MM.1S (cell line): ENCODE measurements at places on chromosomes 6 and 20.
A peak's percentile ranks its signal among the peaks of the same experiment; 100 is the strongest.

GRCh38 chr6:71229477-71229876 lies 59.1 kb upstream of the OGFRL1 start:
- H3K36me3 ChIP-seq: no peaks in the 10 kb centered on the region
- no peak overlapping the region for H3K4me3 ChIP-seq
- no peak overlapping the region for H3K27ac ChIP-seq
- no peaks in the 10 kb centered on the region for H3K27me3 ChIP-seq
- H3K4me1 ChIP-seq: no peaks in the 10 kb centered on the region

GRCh38 chr6:56938649-56939191 lies 16.2 kb upstream of the BEND6 start:
- H3K4me1 ChIP-seq: no peaks in the 10 kb centered on the region
- H3K4me3 ChIP-seq: no peak overlapping the region
- H3K27ac ChIP-seq: no peak overlapping the region
- DNase-seq: no peak
- H3K27me3 ChIP-seq: no peaks in the 10 kb centered on the region
- H3K36me3 ChIP-seq: no peaks in the 10 kb centered on the region

GRCh38 chr6:12527339-12527738 lies 189.2 kb upstream of the PHACTR1 start:
- no peak overlapping the region for H3K4me3 ChIP-seq
- H3K36me3 ChIP-seq: no peaks in the 10 kb centered on the region
- H3K27me3 ChIP-seq: no peaks in the 10 kb centered on the region
- no peak overlapping the region for H3K27ac ChIP-seq

DNA sequence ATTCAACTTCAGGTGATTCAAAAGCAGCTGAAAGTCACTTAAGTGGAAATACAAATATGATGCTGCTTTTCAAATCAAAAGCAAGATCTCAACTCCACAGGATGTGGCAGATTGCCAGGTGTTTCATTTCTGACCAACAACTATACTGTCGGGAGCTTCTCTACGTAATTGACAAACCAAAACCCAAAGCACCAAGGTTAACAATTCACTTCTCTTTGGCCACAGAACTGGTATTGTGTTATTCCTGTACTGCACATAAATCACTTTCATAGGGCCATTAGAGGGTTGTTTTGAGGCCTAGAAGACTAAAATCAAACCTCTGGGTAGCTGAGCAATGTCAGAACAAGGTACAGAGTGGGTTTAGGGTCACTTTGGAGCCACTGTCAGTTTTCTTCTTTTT lies 169.7 kb downstream of the HAO1 start:
- H3K4me3 ChIP-seq: no peak overlapping the region
- H3K27me3 ChIP-seq: no peaks in the 10 kb centered on the region
- H3K4me1 ChIP-seq: peaks cover 13% of the 10 kb centered on the region

DNA sequence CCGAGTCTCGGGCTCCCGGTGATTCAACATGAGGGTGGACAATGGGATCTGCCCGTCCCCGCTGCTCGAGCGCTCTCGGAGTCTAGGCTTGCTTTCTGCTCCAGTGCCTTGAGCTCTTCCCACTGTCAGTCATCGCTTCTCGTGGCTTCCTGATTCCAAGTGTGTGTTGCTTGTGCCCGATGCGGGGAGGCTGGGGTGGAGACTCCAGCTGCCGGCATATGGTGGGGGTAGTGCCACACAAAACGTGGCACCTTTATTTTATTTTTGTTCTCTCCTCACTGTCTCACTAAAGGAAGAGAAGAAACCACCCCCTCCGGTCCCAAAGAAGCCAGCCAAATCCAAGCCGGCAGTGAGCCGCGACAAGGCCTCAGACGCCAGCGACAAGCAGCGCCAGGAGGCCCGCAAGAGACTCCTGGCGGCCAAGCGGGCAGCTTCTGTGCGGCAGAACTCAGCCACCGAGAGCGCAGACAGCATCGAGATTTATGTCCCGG lies 14.8 kb upstream of the MYL9 start:
- DNase-seq: no peak
- no peaks in the 10 kb centered on the region for H3K27me3 ChIP-seq
- H3K36me3 ChIP-seq: no peaks in the 10 kb centered on the region
- no peak overlapping the region for H3K27ac ChIP-seq

GRCh38 chr6:134992155-134992554 lies 42.3 kb upstream of the ALDH8A1 start:
- H3K4me3 ChIP-seq: no peak overlapping the region
- no peaks in the 10 kb centered on the region for H3K27me3 ChIP-seq
- peaks cover 20% of the 10 kb centered on the region for H3K4me1 ChIP-seq
- no peak for DNase-seq
- no peak overlapping the region for H3K27ac ChIP-seq

DNA sequence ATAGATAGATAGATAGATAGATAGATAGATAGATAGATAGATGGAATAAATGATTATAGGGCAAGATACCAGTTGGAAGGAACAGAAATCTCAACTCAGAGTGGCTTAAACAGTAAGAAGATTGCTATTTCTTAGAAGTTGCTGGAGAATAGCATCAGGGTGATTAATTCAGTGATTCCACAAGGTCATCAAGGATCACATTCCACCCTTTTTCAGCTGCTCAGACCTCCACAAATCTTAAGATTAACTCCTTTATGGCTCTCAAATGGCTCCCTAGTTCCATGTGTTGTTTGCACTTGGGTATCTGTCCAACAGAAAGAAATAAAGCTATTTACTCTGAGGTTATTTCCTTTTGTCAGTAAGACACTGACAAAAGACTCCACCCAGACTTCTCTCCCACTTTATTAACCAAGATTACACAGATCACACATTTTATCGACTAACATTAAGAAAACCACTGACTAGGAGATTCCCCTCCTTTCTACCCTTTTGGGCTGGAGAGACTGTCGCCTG lies 68.3 kb upstream of the KIF16B start:
- H3K27me3 ChIP-seq: no peaks in the 10 kb centered on the region
- no peaks in the 10 kb centered on the region for H3K36me3 ChIP-seq
- no peak overlapping the region for H3K4me3 ChIP-seq
- H3K27ac ChIP-seq: no peak overlapping the region
- no peak for DNase-seq

DNA sequence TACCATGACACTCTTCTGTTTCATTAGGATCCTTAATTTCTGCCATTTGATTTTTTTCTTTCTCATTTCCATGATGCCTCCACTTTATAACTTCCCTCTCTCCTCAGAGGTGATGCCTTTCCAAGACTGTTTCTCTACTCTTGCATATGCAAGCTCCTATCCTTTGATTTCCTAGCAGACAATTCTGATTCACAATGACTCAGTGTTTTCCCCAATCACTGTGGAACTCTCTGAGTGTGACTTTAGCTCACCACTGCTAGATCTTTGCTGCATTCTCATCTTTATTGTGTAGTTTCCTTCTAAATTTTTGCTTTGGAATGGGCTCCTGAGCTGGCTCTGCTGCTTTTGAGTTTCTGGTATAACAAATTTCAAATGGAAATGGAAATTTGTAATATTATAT lies 184.9 kb downstream of the TINAG start:
- no peak overlapping the region for H3K27ac ChIP-seq
- no peaks in the 10 kb centered on the region for H3K27me3 ChIP-seq
- no peak for DNase-seq
- no peaks in the 10 kb centered on the region for H3K36me3 ChIP-seq
- H3K4me1 ChIP-seq: no peaks in the 10 kb centered on the region
- no peak overlapping the region for H3K4me3 ChIP-seq

DNA sequence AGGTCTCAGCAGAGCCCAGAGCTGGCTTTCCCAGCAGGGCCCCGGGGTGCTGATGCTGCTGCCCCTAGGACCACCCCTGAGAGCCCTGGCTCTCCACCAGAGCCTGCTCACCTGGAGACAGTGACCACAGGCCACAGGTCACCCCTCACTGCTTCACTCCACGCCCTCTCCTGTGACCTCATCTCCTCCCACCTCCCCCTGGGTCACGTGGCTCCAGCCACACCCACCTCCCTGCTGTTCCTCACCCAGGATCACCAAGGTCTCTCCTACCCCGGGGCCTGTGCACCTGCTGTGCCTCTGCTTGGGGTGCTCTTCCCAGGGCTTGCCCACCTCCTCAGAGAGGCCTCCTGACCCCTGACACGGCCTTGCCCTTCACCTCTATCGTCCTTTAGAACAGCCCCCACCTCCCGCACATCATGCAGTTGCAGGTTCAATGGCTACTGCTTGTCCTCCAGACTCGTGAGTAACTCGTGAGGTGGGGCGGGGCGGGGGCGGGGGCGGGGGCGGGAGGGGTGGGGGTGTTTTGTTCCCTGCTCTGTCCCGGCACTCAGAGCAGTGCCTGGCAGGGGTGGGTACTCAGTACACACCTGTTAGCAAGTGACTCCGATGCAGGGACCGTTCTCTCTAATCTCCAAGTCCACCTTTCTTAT lies 468.0 kb downstream of the PREX1 start:
- peaks cover 13% of the 10 kb centered on the region for H3K4me1 ChIP-seq
- H3K36me3 ChIP-seq: no peaks in the 10 kb centered on the region
- no peaks in the 10 kb centered on the region for H3K27me3 ChIP-seq
- peak; percentile 74 for DNase-seq
- H3K4me3 ChIP-seq: peak overlapping the region; percentile 72

DNA sequence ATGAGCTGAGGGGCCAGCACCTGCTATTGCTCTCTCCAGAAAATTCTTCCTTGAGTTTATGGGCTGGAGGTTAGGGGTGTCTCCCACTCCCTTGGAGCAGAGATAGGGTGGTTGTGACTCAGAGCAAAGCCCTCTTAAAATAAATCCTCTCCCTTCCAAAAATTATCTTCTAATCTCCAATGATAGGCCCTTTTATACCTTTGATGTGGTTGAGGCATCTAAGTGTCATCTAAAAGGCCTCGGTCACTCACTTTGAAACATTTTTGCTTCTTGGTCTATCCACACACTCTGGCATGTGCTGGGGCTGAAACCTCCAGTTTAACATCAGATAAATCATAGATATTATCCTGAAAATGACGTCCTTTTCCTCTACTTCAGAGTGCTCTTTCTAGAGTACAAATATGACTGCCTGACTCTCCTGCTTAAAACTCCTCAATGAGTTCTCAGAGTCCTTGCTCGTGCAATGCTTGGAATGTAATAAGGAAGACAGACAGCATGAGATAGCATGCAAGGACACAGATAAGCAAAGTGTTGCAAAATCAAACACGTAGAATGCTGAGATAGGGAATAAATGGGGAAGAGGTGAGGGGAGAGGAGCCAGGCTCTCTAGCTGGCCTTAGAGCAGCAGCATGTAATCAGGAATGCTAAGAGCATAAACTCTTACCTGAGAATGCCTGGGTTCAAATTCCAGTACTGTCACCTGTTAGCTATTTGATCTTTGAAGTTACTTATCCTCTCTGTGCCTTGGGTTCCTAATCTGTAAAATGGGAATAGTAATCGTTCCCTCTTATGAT lies 374.1 kb upstream of the CITED2 start:
- H3K27me3 ChIP-seq: no peaks in the 10 kb centered on the region
- no peaks in the 10 kb centered on the region for H3K36me3 ChIP-seq
- no peaks in the 10 kb centered on the region for H3K4me1 ChIP-seq
- no peak for DNase-seq

DNA sequence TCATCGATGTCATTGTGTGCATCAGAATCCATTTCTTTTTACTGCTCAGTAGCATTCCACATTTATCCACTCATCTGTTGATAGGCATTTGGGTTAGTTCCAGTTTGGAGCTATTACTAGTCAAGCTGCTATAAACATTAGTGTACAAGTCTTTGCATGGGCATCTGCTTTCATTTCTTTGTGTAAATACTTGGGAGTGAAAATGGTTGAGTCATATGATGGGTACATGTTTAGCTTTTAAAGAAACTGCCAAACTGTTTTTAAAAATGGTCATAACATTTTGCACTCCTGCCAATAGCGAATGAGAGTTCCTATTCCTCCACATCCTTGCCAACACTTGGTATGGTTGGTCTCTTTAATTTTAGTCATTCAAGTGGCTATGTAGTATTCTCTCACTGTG lies 21.2 kb upstream of the SLC22A2 start:
- no peaks in the 10 kb centered on the region for H3K36me3 ChIP-seq
- H3K4me1 ChIP-seq: no peaks in the 10 kb centered on the region
- no peak for DNase-seq
- H3K27me3 ChIP-seq: no peaks in the 10 kb centered on the region
- H3K27ac ChIP-seq: no peak overlapping the region
- H3K4me3 ChIP-seq: no peak overlapping the region

GRCh38 chr6:81487489-81487888 lies 265.0 kb downstream of the TENT5A start:
- H3K4me3 ChIP-seq: no peak overlapping the region
- DNase-seq: no peak
- H3K4me1 ChIP-seq: no peaks in the 10 kb centered on the region
- H3K27me3 ChIP-seq: no peaks in the 10 kb centered on the region
- H3K36me3 ChIP-seq: no peaks in the 10 kb centered on the region

DNA sequence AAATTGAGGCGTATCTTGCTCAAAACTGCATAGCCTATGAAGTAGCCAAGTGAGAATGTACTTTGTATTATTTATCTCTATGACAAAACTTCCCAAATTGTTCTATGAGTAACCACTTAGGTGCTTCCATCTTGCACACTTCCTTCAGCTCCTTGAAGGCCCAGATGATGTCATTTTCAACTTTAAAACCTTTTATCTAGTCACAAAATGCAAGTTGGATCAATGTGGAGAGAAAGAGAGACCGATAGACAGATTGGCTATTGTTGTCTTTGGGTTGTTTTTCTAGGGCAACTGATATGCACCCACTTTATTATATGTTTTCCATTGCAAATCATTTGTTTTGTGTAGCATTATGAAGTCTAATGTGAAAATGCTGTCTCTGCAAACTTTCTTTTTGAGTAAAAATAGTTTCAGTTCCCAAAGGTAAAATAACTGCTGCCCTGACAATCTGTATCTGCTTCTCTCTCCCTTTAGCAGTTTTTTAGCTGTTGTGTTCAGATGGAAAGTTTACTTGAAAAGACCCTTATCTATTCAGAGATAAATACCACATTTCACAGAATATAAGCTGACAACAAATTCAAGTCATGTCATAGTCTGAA lies 73.7 kb upstream of the CITED2 start:
- H3K27me3 ChIP-seq: no peaks in the 10 kb centered on the region
- DNase-seq: peak; percentile 71
- peak overlapping the region; percentile 21; the same call in 1 of the 2 replicates for H3K27ac ChIP-seq
- no peaks in the 10 kb centered on the region for H3K36me3 ChIP-seq

GRCh38 chr6:37584654-37585522 lies 85.2 kb upstream of the CCDC167 start:
- no peak for DNase-seq
- H3K36me3 ChIP-seq: no peaks in the 10 kb centered on the region
- H3K4me1 ChIP-seq: no peaks in the 10 kb centered on the region
- H3K27me3 ChIP-seq: peaks cover 10% of the 10 kb centered on the region; the same call in 1 of the 2 replicates

GRCh38 chr20:48635791-48636267 lies 192.0 kb downstream of the PREX1 start:
- no peaks in the 10 kb centered on the region for H3K27me3 ChIP-seq
- peak; percentile 37 for DNase-seq

DNA sequence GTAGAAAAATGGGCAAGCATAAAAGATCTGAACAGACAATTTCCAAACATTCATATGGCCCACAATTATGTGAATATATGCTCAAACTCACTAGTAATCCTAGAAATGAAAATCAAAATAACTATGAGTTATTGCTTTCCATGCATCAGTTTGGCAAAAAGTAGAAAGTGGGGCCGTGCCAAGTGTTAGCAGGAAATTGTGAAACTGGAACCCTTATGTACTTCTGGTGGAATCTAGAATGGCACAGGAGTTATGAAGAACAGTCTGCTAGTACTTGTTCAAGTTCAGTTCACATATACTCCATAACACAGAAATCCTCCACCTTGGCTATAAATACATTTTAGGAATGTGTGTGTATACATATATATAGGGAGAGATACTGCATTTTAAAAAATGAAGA lies 89.8 kb downstream of the EYA2 start:
- H3K36me3 ChIP-seq: no peaks in the 10 kb centered on the region
- no peaks in the 10 kb centered on the region for H3K27me3 ChIP-seq
- no peak overlapping the region for H3K4me3 ChIP-seq
- DNase-seq: no peak
- no peak overlapping the region for H3K27ac ChIP-seq
- peaks cover 13% of the 10 kb centered on the region for H3K4me1 ChIP-seq
